ENCODE measurements at places on chromosomes 12 and 14. TPM values are rescaled to one million over a fixed set of nuclear protein-coding genes. Genes with fewer than 3 reads are reported as not detected.

GRCh38 chr12:11559626-11560340, 89.7 kb upstream of the ETV6 start:
- no peaks in the 10 kb centered on the region for H3K27me3 ChIP-seq
- no peak overlapping the region for H3K27ac ChIP-seq
- DNase-seq: no peak
- H3K4me1 ChIP-seq: no peaks in the 10 kb centered on the region

DNA sequence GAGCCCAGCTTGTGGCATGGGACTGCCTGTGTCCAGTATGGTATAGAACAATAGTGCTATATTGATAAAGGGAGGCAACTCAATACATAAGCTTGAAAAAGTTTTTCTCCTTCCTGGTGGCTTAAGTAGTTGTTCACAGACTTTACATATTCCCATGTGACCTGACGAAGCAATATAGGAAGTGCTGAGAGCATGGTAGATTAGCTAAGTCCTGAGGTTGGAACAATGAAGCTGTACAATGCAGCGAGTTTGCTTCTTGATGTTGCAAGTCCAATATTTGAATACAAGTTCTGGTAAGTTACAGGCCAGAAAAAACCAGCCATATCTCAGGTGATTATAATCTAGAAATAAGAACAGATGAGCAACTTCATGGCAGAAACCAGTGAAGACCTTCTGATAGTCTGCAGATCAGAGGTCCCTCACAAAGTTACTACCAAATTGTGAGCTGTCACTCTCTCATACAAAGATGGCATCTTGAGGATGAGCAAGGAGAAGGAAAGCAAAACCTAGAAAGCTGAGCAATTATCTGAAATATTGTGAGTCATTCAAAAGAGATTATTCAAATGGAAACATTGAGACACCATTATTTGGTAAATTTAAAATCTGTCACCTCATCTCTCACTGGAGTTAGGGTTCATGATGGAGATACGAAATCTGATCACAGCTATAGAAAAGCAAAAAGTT, 72.9 kb upstream of the BTG1 start:
- H3K27ac ChIP-seq: no peak overlapping the region
- H3K36me3 ChIP-seq: no peaks in the 10 kb centered on the region
- H3K4me3 ChIP-seq: no peak overlapping the region
- H3K27me3 ChIP-seq: no peaks in the 10 kb centered on the region
- peaks cover 8% of the 10 kb centered on the region for H3K4me1 ChIP-seq

Gene IL31
- not detected for total RNA-seq

Gene LMNTD1
- not detected for total RNA-seq

Gene GARIN6
- not detected for total RNA-seq

Gene PLEK2
- total RNA-seq: not detected

Gene SRSF9
- 202 TPM for total RNA-seq

- no peak overlapping the region for H3K27ac ChIP-seq
- H3K36me3 ChIP-seq: no peaks in the 10 kb centered on the region
- no peak for DNase-seq
- no peak overlapping the region for H3K4me3 ChIP-seq
Observed at GRCh38 chr14:69619012-69619411, 7.6 kb downstream of the SUSD6 start.

- DNase-seq: no peak
- H3K4me1 ChIP-seq: no peaks in the 10 kb centered on the region
- no peaks in the 10 kb centered on the region for H3K36me3 ChIP-seq
- H3K4me3 ChIP-seq: no peak overlapping the region
- H3K27ac ChIP-seq: no peak overlapping the region
- H3K27me3 ChIP-seq: peaks cover 25% of the 10 kb centered on the region
Observed at GRCh38 chr14:103130965-103131364, 7.7 kb downstream of the TNFAIP2 start.

GRCh38 chr14:70567791-70568190, 32.7 kb downstream of the MED6 start:
- peak; percentile 92 for DNase-seq
- no peak overlapping the region for H3K4me3 ChIP-seq
- H3K36me3 ChIP-seq: peaks cover 22% of the 10 kb centered on the region
- H3K27ac ChIP-seq: no peak overlapping the region
- H3K4me1 ChIP-seq: peaks cover 16% of the 10 kb centered on the region
- H3K27me3 ChIP-seq: no peaks in the 10 kb centered on the region

- no peak overlapping the region for H3K4me3 ChIP-seq
- H3K36me3 ChIP-seq: no peaks in the 10 kb centered on the region
- H3K4me1 ChIP-seq: peaks cover 21% of the 10 kb centered on the region
- H3K27ac ChIP-seq: no peak overlapping the region
- no peak for DNase-seq
- H3K27me3 ChIP-seq: no peaks in the 10 kb centered on the region
Observed at GRCh38 chr14:49966971-49967630, 74.2 kb downstream of the ARF6 start.

GRCh38 chr14:80310938-80311750, 99.8 kb upstream of the DIO2 start:
- DNase-seq: no peak
- no peak overlapping the region for H3K27ac ChIP-seq
- H3K4me3 ChIP-seq: no peak overlapping the region
- H3K36me3 ChIP-seq: no peaks in the 10 kb centered on the region
- no peaks in the 10 kb centered on the region for H3K27me3 ChIP-seq

Gene GALNT16
- total RNA-seq: 2.9 TPM

Gene CFAP73
- total RNA-seq: not detected

Gene DPPA3
- total RNA-seq: 2.8 TPM

Gene NOVA1
- total RNA-seq: 10.9 TPM

- no peaks in the 10 kb centered on the region for H3K36me3 ChIP-seq
- H3K4me1 ChIP-seq: peaks cover 28% of the 10 kb centered on the region
- DNase-seq: peak; percentile 61
- no peak within 1 kb of the TSS for H3K27ac ChIP-seq
- peak within 1 kb of the TSS; percentile 97 for H3K4me3 ChIP-seq
Observed at GRCh38 chr14:75981426-75982265, at the start of gene TGFB3. Gene TGFB3 (minus strand): TSS chr14:75981995. CDS start chr14:75980893, 1,102 bp downstream.

GRCh38 chr12:65926119-65926908, 102.0 kb downstream of the HMGA2 start:
- peaks cover 52% of the 10 kb centered on the region for H3K4me1 ChIP-seq
- H3K27me3 ChIP-seq: no peaks in the 10 kb centered on the region

Gene STON2
- total RNA-seq: 71.0 TPM

Gene PRKAB1
- 31.0 TPM for total RNA-seq

DNA sequence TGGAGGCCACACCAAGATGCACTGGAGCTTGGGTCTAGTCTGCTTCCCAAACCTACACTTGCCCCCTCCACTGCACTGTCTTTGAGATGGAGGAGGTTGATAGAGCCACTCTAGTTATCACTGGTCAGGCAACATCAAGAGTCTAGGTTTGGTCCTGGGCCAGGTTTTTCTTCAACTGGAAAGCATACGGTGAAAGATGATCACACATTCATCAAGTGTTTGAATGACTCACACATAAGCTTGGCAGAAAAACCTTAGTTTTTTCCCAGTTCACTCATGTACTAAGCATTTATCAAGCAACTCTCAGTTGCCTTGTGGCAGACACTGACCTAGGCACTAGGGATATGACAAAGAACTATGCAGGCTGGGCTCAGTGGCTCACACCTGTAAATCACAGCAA, 84.5 kb downstream of the PLEKHG3 start:
- no peaks in the 10 kb centered on the region for H3K27me3 ChIP-seq
- H3K4me1 ChIP-seq: peaks cover 5% of the 10 kb centered on the region
- no peak for DNase-seq
- no peak overlapping the region for H3K27ac ChIP-seq
- H3K36me3 ChIP-seq: no peaks in the 10 kb centered on the region
- no peak overlapping the region for H3K4me3 ChIP-seq

Gene OR10G3
- not detected for total RNA-seq

GRCh38 chr14:90624732-90625400, 191.4 kb downstream of the TTC7B start:
- peaks cover 10% of the 10 kb centered on the region for H3K4me1 ChIP-seq
- H3K27me3 ChIP-seq: no peaks in the 10 kb centered on the region
- H3K27ac ChIP-seq: peak overlapping the region; percentile 22
- DNase-seq: peak; percentile 60

GRCh38 chr14:76953311-76953945, 75.1 kb downstream of the IRF2BPL start:
- DNase-seq: peak; percentile 43
- H3K36me3 ChIP-seq: no peaks in the 10 kb centered on the region
- H3K4me1 ChIP-seq: peaks cover 49% of the 10 kb centered on the region

GRCh38 chr14:21987937-21988336, 314.3 kb upstream of the OR4E1 start:
- H3K4me1 ChIP-seq: no peaks in the 10 kb centered on the region
- DNase-seq: peak; percentile 92
- H3K36me3 ChIP-seq: no peaks in the 10 kb centered on the region
- H3K27ac ChIP-seq: no peak overlapping the region
- no peak overlapping the region for H3K4me3 ChIP-seq
- no peaks in the 10 kb centered on the region for H3K27me3 ChIP-seq

DNA sequence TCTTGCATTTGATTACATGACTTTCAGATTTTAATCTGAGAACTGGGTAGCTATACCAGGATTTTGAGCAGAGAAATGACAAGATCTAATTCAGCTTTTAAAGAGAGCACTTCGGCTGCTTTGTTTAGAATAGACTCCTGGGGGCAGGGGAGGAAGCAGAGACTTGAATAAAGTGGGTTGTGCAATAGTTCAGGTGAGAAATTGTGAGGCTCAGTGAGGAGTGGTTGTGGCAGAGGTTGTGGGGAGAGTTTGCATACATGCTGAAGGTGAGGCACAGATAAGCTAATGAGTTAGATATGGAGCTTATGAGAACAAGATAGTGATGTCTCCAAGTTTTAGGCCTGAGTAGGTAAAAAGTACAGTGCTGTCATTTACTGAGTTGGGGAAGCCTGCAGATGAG, 281.4 kb downstream of the FLRT2 start:
- no peak overlapping the region for H3K4me3 ChIP-seq
- peak; percentile 4 for DNase-seq
- H3K27me3 ChIP-seq: no peaks in the 10 kb centered on the region
- H3K27ac ChIP-seq: no peak overlapping the region

Gene BCAT1
- total RNA-seq: 176 TPM

Gene DTX1
- 4.7 TPM for total RNA-seq

Gene CCDC88C
- total RNA-seq: 60.7 TPM

DNA sequence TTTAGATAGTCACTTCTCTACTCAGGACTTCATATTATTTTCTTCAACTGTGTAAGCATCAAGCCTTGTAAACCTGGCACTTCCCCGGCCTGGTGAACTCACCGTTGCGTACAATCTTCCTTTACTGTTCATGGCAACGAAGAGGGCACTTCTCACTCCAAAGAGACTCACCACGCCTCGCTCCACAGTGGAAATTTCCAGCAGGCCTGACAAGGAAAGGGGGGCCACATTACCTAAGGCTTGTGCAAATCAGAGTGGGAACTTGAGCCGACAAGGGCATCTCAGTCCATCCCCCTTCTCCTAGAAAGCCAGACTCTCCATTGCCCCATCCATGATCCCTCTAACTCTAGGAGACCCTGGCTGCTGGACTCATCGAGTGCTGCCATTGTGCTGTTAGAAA, 1.6 kb downstream of the FGF6 start:
- H3K4me3 ChIP-seq: no peak overlapping the region
- H3K27me3 ChIP-seq: no peaks in the 10 kb centered on the region
- DNase-seq: no peak

- H3K27me3 ChIP-seq: no peaks in the 10 kb centered on the region
- H3K4me3 ChIP-seq: no peak overlapping the region
- peaks cover 3% of the 10 kb centered on the region for H3K36me3 ChIP-seq
- no peaks in the 10 kb centered on the region for H3K4me1 ChIP-seq
- no peak for DNase-seq
- no peak overlapping the region for H3K27ac ChIP-seq
Observed at GRCh38 chr12:112172556-112173324, 47.4 kb downstream of the TRAFD1 start.

DNA sequence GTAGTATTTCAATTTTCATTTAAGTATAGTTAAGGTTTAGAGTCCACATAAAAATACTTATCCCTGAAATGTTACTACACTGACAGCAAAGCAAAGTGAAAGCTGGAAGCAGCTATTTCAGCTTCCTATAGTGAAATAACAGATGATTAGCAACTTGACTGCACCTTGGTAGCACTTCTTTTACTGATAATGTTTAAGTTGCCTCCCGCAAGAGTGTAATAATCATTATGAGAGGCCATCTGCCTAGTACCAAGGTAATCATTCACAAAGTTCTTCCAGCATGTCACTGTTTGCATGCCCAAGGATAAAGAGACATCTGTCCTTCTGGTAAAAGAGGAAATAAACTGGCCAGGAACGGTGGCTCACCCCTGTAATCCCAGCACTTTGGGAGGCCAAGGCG, 69.8 kb downstream of the LIN7A start:
- H3K4me3 ChIP-seq: no peak overlapping the region
- DNase-seq: no peak
- no peaks in the 10 kb centered on the region for H3K27me3 ChIP-seq
- H3K27ac ChIP-seq: no peak overlapping the region
- H3K4me1 ChIP-seq: 0 out of 2 replicates have a peak, but pooled peaks cover 4% of the 10 kb centered on the region

DNA sequence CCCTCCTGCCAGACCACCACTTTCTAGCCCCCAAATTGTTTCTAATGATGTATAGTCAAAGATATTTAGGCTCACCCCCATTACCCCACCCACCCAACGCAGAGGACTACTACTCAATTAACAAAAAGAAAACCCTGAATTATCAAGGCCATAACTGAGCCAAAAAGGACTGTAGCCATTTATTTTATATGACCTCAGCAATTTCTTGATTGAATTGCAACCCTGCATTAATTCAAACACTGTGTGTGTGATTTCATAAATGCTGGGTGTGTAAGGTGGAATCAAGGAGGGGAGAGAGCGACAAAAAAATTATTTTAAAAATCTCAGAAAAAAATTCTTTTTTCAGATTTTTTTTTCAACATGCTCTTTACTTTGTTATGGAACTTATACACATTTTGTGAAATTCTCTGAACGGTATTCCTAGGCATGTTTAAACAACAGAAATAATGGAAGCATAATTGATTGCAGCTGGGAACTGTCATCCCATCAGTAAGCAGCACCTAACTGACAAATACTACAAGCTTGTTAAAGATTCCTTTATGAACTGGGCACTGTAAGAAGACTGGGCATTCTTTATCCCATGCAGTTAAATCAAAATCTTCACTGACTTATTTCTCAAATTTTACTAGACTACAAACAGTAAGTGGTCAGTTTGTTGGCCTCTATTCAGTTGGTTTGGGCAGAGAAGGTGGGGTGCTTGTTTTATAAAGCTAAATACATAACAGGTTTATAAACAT, 179.1 kb downstream of the SOX5 start:
- DNase-seq: no peak
- H3K36me3 ChIP-seq: no peaks in the 10 kb centered on the region
- no peaks in the 10 kb centered on the region for H3K27me3 ChIP-seq

Gene CFAP54
- total RNA-seq: 0.70 TPM

Gene ALDH1L2
- total RNA-seq: 3.9 TPM

- peak; percentile 87 for DNase-seq
- H3K36me3 ChIP-seq: no peaks in the 10 kb centered on the region
- no peak overlapping the region for H3K27ac ChIP-seq
- peak overlapping the region; percentile 66 for H3K4me3 ChIP-seq
Observed at GRCh38 chr14:68627868-68628604, 164.8 kb downstream of the ZFP36L1 start.

DNA sequence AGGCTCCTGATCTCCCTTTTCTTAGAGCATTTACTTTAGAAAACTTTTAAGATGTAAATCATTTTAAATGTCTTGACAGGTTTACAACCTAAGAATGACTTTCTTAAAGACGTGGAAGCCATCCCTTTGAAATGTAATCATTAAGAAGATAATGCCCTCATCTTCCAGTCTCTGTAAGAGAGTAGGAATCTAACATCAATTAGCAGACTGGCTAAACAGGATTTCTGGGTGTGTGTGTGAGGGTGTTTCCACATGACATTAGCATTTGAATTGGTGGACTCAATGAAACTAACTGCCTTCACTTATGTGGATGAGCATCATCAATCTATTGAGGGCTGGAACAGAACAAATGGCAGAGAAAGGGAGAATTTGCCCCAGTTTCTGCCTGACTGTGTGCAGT, 329.5 kb downstream of the RPL10L start:
- DNase-seq: peak; percentile 92
- H3K36me3 ChIP-seq: no peaks in the 10 kb centered on the region
- peaks cover 69% of the 10 kb centered on the region for H3K27me3 ChIP-seq
- H3K27ac ChIP-seq: no peak overlapping the region
- H3K4me1 ChIP-seq: peaks cover 22% of the 10 kb centered on the region
- no peak overlapping the region for H3K4me3 ChIP-seq
